ENCODE measurements at places on chromosomes 16 and 17. TPM values are rescaled to one million over a fixed set of nuclear protein-coding genes. Genes with fewer than 3 reads are reported as not detected.

DNA sequence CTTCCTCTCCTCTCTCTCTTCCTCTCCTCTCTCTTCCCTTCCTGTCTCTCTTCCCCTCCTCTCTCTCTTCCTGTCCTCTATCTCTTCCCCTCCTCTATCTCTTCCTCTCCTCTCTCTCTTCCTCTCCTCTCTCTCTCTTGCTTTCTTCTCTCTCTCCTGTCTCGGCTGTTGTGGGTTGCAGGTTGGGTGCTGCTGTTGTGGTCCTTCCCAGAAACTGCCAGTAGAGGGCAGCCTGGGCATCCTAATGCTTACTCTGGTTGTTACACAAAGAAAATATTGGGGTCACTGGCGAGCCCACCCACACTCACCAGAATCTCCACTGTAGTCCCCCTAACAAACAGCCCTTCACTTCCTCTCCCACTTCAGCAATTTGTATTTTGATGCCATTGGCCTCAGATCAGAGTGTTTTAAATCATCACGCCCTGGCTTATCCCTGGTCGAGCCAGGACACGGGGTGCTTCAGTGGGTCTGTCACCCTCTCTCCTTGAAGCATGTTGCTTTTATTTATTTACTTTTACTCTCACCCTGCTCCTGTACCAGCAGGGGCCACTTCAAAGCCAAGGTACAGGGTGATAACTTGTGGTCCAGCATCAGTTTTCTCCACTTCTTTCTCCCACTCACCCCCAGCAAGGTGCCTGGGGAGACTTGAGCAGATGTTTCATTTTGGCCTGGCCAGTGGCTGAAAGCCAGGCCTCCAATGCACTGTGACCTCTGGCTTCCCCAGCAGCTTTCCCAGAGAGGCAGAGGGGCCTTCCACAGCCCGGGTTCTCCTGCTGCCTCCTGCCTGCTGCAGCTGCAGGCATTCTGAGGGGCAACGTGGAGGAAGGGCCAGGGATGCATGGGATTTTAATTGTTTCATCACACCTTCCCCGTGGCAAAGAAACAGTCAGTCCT, 4.7 kb upstream of the MMP15 start:
- peak; percentile 82 for DNase-seq
- H3K36me3 ChIP-seq, result no peaks in the 10 kb centered on the region

DNA sequence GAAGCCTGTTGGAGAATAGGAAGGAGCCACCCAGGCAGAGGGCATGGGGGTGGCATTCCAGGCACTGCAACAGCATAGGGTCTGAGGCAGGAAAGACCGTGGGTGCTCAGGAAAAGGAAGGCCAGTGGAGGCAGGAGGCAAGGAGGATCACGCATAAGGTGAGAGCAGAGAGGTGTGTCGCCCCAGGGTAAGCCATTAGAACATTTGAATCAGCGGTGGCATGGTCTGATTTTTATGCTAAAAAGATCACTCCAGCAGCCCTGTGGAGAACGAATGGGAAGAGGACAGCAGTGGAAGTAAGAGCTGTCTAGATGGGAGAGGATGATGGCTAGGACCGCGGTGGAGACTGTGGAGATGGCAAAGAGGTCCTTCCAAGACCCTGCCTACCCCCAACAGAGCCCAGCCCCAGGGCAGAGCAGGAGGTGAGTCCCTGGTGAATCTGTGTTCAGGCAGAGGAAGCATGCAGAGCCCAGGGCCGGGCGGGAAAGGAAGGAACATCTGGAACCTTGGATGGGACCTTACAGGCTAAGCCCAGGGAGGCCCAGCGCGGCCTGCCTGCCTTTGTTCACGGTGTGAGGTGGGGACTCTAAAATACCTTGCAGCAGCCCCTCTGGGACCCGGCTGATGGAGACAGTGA, 7.8 kb downstream of the LPO start:
- no peak for DNase-seq
- no peaks in the 10 kb centered on the region for H3K27me3 ChIP-seq
- H3K27ac ChIP-seq, result no peak overlapping the region
- H3K4me3 ChIP-seq, result no peak overlapping the region
- H3K36me3 ChIP-seq, result no peaks in the 10 kb centered on the region
- H3K4me1 ChIP-seq, result peaks cover 4% of the 10 kb centered on the region

DNA sequence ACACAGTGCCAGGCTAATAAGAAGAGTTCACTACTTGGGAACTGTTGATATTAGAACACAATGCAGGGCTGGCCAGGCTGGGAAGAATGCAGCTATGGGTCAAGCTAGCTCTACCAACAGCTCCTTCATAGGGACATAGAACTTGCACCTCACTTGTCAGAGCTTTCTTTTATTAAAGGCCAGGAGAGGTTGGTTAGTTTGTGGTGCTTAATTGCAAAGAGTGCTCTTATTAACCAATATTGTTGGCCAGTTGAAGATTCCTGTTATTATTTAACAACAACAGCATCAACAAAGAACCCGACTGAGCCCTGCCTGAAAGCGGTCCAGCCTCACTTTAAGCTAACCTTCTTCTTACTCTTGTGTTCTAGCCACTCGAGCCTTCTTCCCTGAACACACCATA, 43.4 kb upstream of the ANKFN1 start:
- H3K4me1 ChIP-seq, result no peaks in the 10 kb centered on the region
- no peaks in the 10 kb centered on the region for H3K36me3 ChIP-seq
- no peak overlapping the region for H3K27ac ChIP-seq

DNA sequence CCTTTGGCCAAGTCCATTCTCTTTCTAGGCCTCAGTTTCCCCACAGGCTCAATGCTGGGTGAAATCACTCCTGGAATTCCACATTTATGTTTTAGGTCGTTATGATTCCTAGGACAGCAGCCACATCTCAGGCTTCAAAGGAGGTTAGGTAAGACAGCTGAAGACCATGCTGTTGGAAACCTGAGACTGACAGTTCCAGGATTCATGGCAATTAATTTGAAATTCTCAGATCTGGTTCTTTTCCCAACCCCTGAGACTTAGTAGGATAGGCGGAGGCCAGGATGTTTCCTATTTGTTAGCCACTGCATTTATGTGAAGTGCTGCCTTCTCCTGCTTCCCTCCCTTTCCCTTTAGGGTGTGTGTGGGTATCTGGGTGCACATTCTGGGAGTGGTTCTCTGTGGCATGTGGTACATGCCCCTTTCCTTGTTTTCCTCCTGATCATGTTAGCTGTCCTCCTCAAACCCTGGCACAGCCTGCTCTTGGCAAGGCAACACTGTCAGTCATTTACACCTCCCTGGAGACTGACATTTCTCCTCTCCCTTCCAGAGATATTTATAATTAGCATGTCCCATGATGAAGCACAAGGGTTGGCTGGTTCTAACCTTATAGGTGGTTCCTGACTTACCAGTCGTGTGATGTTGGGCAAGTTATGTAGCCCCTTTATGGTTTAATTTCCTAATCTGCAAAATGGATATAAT, 91.4 kb upstream of the SALL1 start:
- H3K4me1 ChIP-seq, result no peaks in the 10 kb centered on the region
- H3K4me3 ChIP-seq, result no peak overlapping the region
- H3K27ac ChIP-seq, result no peak overlapping the region
- no peaks in the 10 kb centered on the region for H3K27me3 ChIP-seq
- DNase-seq, result no peak

DNA sequence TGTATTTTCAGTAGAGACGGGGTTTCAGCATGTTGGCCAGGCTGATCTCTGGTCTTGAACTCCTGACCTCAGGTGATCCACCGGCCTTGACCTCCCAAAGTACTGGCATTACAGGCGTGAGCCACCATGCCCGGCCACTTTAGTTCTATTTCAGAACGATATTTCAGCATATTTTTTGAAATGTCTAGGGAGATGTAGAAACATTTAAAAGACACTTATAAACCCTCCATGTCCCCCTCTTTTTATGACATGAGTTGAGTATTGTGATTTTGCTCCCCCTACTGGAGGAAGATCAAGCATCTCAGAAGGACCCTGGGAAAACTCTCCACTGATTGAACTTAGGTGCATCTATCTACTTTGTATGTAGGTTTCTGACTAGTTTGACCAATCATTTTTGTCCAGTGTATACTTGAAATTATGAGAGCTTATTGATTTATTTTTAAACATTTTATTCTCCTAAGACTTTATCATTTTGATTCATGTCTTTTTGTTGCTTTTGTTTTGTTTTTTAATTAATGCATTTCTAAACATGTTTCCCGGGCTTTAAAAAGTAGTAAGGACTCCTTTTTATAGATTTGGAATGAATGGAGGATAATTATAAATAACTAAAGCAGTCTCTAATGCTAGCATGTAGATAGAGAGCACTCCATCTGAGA, 105.1 kb downstream of the CHD9 start:
- no peak overlapping the region for H3K4me3 ChIP-seq
- H3K4me1 ChIP-seq, result no peaks in the 10 kb centered on the region
- peak; percentile 84 for DNase-seq
- no peaks in the 10 kb centered on the region for H3K27me3 ChIP-seq
- H3K27ac ChIP-seq, result no peak overlapping the region
- H3K36me3 ChIP-seq, result peaks cover 21% of the 10 kb centered on the region

- H3K27me3 ChIP-seq, result no peaks in the 10 kb centered on the region
- no peaks in the 10 kb centered on the region for H3K4me1 ChIP-seq
- DNase-seq, result no peak
Observed at GRCh38 chr16:79067600-79067999, 532.9 kb downstream of the MAF start.

- no peaks in the 10 kb centered on the region for H3K4me1 ChIP-seq
- no peak overlapping the region for H3K27ac ChIP-seq
- no peaks in the 10 kb centered on the region for H3K36me3 ChIP-seq
- no peak for DNase-seq
- H3K4me3 ChIP-seq, result no peak overlapping the region
Observed at GRCh38 chr16:13315642-13316427, 414.4 kb downstream of the SHISA9 start.

HSD11B2 gene
- not detected for total RNA-seq

DNA sequence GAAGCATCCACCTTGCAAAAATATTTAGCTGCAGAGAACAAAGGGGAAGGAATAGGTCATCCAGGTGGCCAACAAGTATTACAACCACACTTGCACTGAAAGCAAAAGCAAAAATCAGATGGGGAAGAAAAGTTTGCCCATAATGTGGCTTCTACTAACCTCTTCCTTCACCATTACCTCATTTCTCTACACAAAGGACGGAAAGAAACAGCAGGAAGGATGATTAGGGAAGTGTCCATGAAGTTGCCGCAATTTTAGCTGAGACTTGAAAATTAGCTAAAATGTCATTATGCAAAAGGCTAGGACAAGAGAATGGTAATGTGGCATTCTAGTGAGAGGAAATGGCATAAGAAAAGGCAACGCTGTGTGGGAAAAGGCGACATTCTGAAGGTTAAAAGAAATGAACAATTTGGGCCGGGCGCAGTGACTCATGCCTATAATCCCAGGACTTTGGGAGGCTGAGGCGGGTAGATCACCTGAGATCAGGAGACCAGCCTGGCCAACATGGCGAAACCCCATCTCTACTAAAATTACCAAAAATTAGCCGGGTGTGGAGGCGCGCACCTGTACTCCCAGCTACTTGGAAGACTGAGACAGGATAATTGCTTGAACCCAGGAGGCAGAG, 13.7 kb downstream of the KANSL1 start:
- no peaks in the 10 kb centered on the region for H3K36me3 ChIP-seq
- peak overlapping the region; percentile 2 for H3K27ac ChIP-seq
- H3K27me3 ChIP-seq, result no peaks in the 10 kb centered on the region
- no peak for DNase-seq

- H3K27me3 ChIP-seq, result no peaks in the 10 kb centered on the region
- H3K4me1 ChIP-seq, result peaks cover 7% of the 10 kb centered on the region
- H3K4me3 ChIP-seq, result no peak overlapping the region
- DNase-seq, result no peak
Observed at GRCh38 chr17:65324611-65325342, 187.6 kb downstream of the RGS9 start.

DNA sequence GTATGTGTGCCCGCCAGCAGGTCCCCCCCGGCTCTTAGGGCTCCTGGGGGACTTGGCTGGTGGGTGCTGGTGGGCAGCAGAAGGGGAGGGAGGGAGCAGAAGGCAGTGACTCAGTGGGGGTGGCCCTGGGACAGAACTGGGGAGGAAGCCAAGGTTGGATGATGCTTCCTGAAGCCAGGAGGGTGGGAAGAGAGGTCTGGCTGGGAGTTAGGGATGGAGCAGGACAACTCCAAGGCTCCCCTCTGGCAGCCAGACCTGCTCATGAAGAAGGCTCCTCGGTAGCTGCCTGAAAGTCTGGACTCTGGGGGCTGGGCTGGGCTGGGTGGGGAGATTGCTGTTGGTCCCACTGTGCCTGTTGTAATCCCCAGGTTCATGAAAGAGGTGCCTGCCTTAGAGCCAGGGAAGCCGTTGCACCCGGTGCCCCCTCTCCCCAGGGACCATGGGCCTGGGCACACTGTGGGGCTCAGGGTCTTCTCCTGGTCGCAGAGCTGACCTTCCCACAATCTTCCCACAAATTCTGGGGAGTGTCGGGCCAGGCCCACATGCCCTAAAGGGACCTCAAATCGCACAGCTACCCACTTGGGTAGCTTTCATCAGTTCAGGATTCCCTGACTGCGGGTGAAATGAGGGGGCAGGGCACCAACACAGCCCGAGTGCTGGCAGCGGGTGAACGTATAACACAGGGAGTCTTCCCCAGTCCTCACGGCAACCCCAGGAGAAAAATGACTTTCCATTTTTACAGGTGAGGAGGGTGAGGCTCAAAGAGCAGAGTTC, 1.1 kb upstream of the PLEKHG4 start:
- H3K4me3 ChIP-seq, result peak overlapping the region; percentile 41
- no peaks in the 10 kb centered on the region for H3K36me3 ChIP-seq
- no peak overlapping the region for H3K27ac ChIP-seq
- no peak for DNase-seq
- H3K4me1 ChIP-seq, result no peaks in the 10 kb centered on the region

C16orf96 gene
- total RNA-seq, result not detected

GRCh38 chr17:40399185-40399584, 18.5 kb downstream of the TOP2A start:
- H3K27ac ChIP-seq, result no peak overlapping the region
- H3K4me1 ChIP-seq, result no peaks in the 10 kb centered on the region
- peak; percentile 81 for DNase-seq
- H3K4me3 ChIP-seq, result no peak overlapping the region
- peaks cover 76% of the 10 kb centered on the region for H3K36me3 ChIP-seq

MEIOB gene
- not detected for total RNA-seq

DNA sequence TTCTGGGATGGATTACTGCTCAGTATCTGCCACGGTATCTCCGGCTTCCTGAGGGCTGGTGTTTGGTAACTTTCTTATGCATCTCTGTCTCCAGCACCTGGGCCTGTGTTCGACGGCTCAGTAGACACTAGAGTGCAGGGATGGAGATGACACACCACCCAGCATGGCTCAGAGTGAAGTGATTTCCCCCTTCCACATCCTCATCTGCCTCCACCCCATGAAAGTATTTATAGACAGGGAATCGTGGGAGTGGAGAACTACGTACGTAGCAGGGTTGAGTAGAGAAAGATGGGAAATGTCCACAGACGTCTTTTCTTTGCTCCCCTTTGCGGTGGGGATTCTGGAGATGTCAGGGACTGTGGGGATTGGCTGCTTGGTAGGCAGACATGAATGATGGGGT, 11.8 kb upstream of the SLC25A19 start:
- H3K4me3 ChIP-seq, result no peak overlapping the region
- no peaks in the 10 kb centered on the region for H3K27me3 ChIP-seq
- peaks cover 9% of the 10 kb centered on the region for H3K4me1 ChIP-seq

Data from Karpas-422 (cell line).